ENCODE measurements at places on chromosomes 6 and 20. TPM values are rescaled to one million over a fixed set of nuclear protein-coding genes. Genes with fewer than 3 reads are reported as not detected.

- no peaks in the 10 kb centered on the region for H3K36me3 ChIP-seq
- H3K4me1 ChIP-seq = peaks cover 3% of the 10 kb centered on the region
- H3K27ac ChIP-seq = no peak overlapping the region
- H3K27me3 ChIP-seq = no peaks in the 10 kb centered on the region
Measured at GRCh38 chr6:16361121-16361520, 122.7 kb downstream of the GMPR start.

GRCh38 chr6:89828988-89829471, 650 bp upstream of the CASP8AP2 start:
- H3K36me3 ChIP-seq = peaks cover 40% of the 10 kb centered on the region
- H3K4me1 ChIP-seq = peaks cover 13% of the 10 kb centered on the region
- H3K27me3 ChIP-seq = no peaks in the 10 kb centered on the region

DNA sequence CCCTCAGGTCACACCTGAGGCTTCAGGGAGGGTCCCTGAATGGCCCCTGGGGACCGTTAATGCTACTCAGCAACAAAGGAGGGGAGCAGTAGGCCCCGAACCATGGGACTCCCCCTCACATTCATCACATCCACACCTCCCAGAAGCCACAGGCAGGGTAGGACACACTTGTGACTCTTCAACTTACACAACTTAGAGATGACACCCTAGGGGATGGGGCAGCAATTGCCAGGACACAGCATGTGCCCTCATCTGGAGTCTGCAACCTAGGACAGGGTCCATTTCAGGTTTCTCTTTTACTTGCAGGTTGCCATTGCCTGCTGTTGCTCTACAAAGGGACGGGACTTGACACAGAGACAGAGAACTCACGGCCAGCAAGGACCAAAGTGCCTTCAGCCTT, 770 bp downstream of the ULBP3 start:
- H3K4me1 ChIP-seq = peaks cover 16% of the 10 kb centered on the region
- peaks cover 16% of the 10 kb centered on the region for H3K36me3 ChIP-seq
- DNase-seq = no peak
- no peaks in the 10 kb centered on the region for H3K27me3 ChIP-seq
- peak overlapping the region; percentile 76 for H3K4me3 ChIP-seq
- H3K27ac ChIP-seq = peak overlapping the region; percentile 47

DNA sequence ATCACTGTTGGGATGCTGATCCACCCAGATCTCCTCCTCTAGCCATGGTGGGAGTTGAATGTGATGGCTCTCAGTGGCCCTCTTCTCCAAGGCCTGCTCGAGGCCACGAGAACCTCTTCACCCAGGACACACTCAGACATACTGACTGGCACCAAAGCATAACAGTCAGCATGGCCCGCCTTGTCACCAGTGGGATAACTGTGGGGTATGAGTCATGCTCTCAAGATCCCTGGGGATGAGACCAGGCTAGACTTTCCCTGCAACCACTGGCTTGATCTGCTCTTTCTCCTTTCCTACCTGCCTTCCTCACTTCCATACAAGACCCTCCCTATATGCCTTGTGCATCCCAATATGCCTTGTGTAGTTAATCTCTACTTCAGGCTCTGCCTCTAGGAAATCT, 66.8 kb downstream of the RIN2 start:
- H3K36me3 ChIP-seq = no peaks in the 10 kb centered on the region
- H3K4me1 ChIP-seq = no peaks in the 10 kb centered on the region
- H3K27me3 ChIP-seq = no peaks in the 10 kb centered on the region
- DNase-seq = no peak

DNA sequence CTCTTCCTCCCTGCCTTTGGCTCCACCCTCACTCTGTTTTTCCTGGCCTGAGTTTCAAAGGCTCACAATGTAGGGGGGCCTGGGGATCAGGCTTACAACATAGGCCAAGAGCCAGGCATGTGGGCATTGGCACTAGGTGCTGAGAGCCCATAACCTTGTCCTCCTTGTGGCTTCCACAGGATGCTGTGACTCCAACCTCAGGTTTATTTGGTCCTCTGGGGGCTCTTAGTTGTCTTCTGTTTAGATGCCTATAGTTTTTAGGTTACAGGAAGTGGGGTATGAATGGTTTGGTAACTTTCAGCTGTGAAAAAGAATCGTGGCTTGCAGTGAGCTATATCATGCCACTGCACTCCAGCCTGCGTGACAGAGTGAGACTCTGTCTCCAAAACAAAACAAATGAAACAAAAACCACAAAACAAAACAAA, 25.6 kb downstream of the MMP24 start:
- peaks cover 6% of the 10 kb centered on the region for H3K36me3 ChIP-seq
- no peak overlapping the region for H3K27ac ChIP-seq
- H3K4me3 ChIP-seq = no peak overlapping the region
- no peaks in the 10 kb centered on the region for H3K27me3 ChIP-seq

DNA sequence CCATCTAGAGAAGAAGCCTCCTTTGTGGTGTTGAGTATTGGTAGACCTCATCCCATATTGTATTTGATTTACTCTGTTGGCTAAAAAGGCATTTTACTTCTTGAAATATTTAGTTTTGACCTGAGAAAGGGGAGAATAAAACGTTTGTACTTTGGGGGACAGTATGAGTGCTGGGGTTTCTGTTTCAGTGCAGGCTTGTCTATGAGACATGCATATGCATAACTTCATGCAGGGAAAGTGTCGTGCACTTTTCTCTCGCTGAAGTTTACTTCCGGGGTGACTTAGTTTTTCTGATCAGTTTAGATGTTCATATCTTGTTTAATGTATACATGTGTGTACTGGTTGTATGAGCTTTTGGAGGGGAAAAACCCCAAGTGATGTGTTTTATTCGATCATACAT, 59.5 kb downstream of the UTRN start:
- H3K27ac ChIP-seq = no peak overlapping the region
- peaks cover 13% of the 10 kb centered on the region for H3K36me3 ChIP-seq
- no peak overlapping the region for H3K4me3 ChIP-seq
- no peaks in the 10 kb centered on the region for H3K27me3 ChIP-seq
- no peak for DNase-seq
- peaks cover 75% of the 10 kb centered on the region for H3K4me1 ChIP-seq

The BMP6 gene
- total RNA-seq = 0.17 TPM

The SPATS1 gene
- total RNA-seq = not detected
